ENCODE measurements at places on chromosomes 16 and 17.

GRCh38 chr17:50739098-50739497, 19.7 kb downstream of the LUC7L3 start:
- DNase-seq = no peak

- DNase-seq = peak; percentile 79
These were observed 641 bp upstream of the CBX2 start for GRCh38 chr17:79777120-79777893.

- DNase-seq = no peak
These were observed 5.9 kb upstream of the JPT1 start for GRCh38 chr17:75160211-75160610.

DNA sequence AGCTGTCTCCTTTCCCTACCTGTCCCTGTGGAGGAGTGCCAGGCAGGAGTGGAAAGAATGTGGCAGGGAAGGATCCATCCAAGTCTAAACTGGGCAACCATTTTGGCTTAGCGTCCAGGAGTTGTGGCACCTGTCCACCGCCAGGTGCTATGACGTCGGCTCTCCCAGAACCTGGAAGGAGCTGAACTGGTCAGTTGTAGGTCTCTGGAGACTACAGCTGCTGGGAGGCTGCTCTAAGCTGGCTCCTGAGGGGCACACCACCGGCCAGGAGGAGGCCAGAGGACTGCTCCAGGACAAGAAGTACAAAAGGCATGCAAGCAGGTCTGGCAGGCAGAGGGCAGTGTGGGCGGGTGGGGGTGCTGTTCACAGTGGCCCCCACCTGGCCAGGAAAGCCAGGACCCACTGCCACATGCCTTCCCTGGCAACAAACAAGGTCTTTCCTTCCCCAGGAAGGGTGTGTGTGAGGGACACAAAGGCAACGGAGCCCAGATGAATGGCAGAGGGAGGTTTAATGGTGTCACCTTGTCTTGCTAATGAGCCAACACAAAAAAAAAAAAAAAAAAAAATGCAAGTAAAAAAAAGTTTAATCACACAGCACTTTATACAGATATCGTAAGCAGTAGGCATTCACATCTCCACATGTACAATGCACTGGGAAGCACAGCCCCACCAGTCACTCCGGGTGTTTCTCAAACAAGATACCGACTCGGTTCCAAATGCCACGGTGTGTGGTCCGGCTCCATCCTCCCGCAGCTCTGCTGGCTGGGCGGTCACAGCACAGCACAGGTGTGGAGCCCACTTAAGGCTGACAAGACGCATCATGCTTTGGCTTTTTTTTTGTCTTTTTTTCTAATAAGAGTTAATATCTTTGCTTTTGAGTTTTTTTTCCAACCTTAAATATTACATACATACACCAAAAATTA, 4.8 kb downstream of the SPHK1 start:
- no peak for DNase-seq

DNA sequence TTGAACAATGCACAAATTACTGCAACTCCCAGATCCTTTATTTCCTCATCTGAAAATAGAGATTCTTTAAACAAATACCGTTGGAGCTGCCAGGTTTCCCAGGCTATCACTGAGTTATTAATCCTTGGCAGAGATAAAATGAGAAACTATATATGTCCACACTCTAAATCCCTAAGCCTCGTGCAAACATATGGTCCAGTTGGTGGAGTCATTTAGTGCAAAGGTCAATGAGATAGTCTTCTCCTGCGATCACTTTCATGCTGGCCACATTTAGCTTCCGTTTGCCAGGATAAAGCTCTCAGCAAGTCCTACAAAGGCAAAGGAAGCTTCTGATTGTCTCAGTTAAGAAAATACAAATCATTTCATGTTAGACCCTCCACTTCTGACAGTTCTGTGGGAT, 11.0 kb downstream of the GRIN2A start:
- no peak for DNase-seq

GRCh38 chr16:29940656-29941055, 14.6 kb upstream of the KCTD13 start:
- DNase-seq = no peak

GRCh38 chr16:3074860-3075522, 9.6 kb downstream of the IL32 start:
- no peak for DNase-seq

DNA sequence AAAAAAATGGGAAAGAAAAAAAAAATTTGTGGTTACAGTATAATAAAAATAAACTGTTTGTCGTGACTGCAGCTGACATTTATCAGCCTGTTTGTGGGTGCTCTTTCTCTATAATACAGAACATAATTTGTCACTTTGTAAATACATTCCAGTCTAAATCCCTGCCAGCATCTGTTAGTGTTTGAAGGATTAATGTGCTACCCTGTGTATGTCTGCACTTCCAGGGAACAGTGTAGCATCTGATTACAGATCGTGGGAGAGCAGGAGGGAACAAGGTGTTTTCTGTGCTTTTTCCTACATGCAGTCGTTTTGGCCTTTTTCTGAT, 265.1 kb downstream of the WWOX start:
- no peak for DNase-seq

DNA sequence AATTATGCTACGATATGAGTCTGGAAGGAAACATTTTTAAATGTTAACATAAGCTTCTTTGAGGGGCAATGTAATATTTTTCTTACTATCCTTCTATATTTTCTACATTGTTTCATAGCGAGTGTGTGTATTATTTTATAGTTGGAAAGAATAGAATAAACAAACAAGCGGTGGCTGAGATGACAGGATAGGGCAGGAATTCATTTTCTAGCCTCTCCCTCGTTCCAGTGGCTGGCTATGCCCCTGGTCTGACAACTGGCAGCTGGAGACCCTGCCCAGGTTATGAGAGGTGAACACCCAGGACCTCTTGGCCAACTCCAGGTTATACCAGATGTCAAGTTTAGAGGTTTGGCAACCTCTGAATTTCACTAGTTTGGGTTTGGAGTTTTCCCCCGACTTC, 14.5 kb upstream of the TNRC6C start:
- DNase-seq = no peak

DNA sequence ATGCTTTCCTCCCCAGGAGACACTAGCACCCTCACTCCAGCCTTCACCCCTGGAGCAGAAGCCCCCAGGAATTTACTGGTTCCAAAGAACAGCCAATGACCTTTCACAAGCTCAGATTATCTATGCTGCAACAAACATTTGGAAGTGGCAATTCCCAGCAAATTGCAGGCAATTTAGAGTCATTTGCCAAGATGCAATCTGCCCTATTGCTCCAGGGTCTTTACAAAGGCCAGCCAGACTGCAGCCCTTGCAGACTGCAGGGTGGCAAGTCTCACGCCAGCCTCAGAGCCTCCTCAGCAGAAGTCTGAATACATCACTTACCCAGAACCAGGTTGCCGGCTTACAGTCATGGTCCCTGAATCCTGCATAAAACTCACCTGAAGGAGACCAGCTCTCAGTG, 21.8 kb downstream of the AXIN1 start:
- DNase-seq = no peak

DNA sequence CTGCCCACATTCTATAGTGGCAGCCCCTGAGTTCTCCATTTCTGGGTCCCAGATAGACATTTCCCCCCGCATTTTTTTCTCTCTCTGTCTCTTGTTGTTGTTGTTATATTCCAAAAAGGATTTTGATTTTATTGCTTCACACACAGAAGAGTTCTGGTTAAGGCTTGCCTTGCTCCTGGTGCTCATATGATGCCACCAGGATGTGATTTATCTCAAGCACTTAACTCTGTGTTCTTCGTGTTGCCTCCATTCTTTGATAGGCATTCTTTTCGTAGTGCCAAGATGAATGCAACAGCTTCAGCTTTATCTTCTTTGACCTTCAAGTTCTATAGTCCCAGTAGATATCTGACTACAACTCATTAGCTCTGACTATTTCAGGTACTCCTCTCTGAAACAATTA, 9.1 kb downstream of the ITGA3 start:
- DNase-seq = no peak

- DNase-seq = no peak
These were observed 38.9 kb downstream of the UBE2G1 start for GRCh38 chr17:4327606-4328005.

DNA sequence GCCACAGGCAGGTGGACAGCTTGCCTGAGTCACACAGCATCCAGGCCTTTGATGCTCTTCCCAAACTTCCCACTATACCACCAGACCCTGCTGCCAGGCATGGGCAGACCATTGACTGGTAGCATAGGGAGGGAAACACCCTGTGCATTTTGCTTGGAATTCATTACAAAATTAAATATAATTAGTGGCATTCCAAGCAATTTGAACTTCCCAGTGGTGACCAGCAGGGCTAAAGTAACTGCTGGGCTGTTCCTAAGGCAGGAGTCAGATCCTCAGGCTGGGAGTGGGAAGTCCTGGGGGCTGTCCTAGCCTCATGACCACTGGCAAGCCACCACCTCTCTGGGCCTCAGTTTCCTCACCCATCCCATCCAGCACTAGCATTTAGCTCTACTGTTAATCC, 3.8 kb downstream of the PRR15L start:
- DNase-seq = no peak

DNA sequence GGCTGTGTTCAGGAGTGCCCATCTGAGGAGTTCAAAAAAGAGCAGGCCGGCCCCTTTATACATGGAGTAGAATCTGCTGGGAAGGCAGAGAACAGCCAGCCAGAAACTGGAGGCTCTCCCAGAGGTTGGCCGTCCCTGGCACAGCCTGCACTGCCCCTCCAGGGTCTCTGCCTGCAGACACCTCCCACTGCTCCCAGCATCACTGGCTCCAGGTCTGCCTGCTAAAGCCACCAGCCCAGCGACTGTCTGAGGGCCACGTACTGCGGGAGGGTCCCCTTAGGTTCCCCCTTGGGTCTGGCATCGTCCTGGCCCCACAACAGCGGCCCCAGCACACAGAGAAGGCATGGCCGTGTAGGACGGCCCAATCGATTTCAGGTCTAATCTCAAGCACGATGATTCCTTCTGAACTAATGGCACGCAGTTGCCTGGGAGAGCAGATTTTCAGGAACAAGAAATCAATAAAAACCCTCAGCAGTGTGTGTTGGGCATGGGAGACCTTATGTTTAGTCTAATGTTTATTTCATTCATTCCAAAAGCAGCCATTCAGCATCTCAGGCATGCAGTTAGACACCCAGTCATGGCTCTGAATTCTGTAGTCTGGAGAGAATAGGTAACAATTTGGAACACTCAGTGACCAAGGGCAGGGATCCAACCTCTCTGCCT, 95.6 kb downstream of the PGS1 start:
- DNase-seq = no peak

- DNase-seq = no peak
These were observed 4.6 kb downstream of the IL21R start for GRCh38 chr16:27406511-27407128.

- DNase-seq = no peak
These were observed 5.9 kb downstream of the ARSG start for GRCh38 chr17:68297195-68297594.

- no peak for DNase-seq
These were observed 24.9 kb downstream of the CCL4 start for GRCh38 chr17:36128411-36128978.

- no peak for DNase-seq
These were observed 94.7 kb downstream of the SALL1 start for GRCh38 chr16:51056331-51056730.

DNA sequence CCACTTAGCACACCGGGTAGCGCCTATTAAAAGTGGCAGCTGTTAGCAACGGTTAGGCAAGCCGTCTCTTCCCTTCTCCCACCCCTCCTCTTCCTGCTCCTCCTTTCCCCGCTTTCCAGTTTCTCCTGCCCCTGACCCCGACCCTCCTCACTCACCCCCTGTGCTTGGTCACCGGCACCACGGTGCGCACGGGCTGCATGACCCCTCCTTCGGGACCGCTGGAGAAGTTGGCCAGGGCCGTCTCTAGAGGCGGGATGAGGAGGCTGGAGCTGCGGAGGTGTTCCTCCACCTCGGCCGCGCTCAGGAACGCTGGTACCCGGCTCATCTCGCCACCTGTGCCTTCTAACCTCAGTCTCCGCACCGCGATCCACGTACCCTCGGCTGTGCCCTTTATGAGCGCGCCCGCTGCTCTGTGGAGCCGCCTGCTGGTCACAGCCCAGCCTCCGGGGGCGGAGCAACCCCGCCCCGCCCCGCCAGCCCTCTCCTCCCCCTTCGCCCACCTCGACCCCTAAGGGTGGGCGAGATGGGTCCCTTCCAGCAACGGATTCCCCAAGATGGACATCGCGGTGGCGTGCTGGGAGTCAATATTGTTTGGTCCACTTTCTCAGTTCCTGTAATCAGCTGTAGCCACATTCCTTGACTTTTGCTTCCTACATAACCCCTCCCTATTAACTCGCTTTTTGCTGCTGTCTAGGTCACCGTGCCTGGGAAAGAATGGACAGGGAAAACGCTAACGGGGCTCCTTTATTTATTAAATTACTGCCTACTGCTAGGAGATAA, at the start of gene CRYM:
Gene CRYM (minus strand): TSS at position 364 of the 780 bp plus-strand sequence. CDS start 39 bp downstream, at position 325.
- peak; percentile 79 for DNase-seq

GRCh38 chr17:76085731-76086366, 6.9 kb downstream of the ZACN start:
- DNase-seq = no peak

DNA sequence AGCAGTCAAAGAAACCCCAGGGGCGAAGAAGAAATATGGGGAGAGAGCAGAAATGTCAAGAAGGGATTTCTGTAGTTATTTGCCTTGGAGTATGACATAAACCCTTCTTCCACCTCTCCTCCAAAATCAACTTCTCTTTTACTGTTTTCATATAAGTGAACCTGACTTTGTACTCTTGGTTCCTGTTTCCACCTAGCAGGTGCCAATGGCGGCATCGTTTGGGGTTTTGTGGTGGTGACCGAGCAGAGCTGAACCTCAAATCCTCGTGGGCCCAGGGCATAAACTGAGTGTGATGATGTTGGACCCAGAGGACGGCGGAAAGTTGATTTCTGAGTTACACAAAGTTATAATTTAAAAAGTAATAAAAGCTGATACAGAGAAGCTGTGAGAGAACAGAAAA, 39.6 kb upstream of the PSMD7 start:
- DNase-seq = no peak

DNA sequence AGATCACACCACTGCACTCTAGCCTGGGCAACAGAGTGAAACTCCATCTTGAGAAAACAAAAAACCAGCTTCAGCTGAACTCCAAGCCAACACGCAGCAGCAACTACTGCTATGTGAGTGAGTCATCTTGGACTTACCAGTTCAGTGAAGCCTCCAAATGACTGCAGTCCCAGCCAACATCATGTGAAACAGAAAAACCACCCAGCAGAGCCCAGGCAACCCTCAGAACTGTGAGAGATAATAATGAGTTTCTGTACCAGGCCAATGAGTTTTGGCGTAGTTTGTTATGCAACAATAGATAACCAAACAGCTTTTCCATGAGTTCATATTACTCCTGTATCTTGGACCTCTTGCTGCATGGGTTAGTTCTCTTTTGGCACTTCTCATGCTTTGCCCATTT, 23.3 kb downstream of the PHF12 start:
- DNase-seq = peak; percentile 97

DNA sequence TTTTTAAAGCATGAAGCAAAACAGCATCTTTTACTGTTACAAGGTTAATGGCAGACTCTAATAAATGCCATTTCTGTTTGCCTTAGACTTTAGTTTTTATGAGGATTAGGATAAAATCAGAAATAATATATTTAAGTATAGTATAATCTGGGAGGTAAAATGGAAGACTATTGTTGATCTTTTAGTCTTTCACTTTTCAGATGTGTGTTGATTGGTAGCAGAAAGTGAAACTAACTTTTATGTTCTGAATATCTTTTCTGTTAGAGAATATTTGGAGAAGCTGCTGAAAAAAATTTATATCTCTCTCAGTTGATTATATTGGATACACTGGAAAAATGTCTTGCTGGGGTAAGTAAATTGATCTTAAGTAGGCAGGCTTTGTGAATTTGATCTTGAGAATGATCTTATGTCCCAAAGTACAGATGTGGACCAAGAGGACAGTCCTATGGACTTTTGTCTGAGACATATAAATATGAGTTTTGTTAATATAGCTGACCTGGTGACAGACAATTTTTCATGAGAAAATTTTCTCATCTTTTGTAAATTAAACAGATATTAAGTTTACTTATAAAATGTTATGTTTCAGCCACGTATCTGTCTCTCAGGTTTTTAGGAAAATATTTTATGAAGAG, 64.1 kb downstream of the NF1 start:
- DNase-seq = peak; percentile 48

Measured in ACHN (cell line).